ENCODE measurements at places on chromosomes 12 and 14.

DNA sequence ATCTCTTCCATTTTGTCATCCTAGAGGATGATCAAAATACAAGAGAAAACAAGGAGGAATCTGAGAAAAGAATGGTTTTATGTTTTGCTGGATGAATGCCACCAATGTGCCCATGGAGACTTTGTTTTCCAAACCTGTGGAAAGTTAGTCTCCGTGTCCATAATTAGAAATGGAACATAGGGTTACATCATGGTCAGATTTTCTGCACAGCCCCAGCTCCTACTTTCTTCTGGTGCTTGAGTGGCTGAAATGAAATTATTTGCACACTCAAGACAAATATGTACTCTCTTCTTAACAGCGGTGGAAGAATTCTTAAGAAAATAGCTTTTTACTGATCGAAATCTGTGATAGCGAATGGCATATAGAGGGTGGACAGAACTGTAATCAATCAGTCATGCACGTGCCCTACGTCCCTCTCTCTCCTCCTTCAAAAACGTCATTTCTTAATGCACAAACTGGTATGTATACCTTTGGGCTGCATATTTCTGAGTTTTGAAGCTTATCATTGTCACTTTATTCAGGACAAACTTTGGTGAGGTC is 825.2 kb downstream of the AACS start:
- DNase-seq: no peak

- DNase-seq: no peak
Measured at GRCh38 chr12:108757856-108758255, 26.5 kb upstream of the CORO1C start.

DNA sequence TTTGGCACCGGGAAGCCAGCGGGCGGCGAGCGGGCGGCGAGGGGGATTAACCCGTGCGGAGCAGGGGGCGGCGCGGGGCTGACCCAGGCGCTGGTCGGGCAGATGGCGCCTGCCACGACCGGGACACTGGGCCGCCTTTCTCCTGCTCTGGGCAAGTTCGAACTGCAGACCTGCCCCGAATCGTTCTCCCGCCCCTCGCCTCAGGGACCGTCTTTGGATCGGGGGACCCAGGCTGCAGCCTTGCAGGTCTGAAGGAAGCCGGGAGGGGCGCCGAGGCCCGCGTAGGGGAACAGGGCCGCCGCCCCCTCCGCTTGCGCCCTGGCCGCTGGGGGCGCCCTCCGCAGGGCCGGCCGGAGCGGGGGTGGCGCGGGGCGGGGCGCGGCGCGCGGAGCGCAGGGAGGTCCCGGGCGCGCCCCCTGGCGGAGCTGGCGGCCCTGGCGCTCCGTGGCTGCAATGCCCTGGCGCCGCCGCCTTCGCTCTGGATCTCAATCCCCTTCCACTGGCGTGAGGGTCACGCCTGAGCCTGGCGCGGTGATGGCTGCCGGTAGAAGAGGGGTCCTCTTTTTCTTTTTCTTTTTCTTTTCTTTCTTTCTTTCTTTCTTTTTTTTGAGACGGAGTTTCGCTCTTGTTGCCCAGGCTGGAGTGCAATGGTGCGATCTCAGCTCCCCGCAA is 449 bp upstream of the LTBP2 start:
- peak; percentile 83 for DNase-seq

DNA sequence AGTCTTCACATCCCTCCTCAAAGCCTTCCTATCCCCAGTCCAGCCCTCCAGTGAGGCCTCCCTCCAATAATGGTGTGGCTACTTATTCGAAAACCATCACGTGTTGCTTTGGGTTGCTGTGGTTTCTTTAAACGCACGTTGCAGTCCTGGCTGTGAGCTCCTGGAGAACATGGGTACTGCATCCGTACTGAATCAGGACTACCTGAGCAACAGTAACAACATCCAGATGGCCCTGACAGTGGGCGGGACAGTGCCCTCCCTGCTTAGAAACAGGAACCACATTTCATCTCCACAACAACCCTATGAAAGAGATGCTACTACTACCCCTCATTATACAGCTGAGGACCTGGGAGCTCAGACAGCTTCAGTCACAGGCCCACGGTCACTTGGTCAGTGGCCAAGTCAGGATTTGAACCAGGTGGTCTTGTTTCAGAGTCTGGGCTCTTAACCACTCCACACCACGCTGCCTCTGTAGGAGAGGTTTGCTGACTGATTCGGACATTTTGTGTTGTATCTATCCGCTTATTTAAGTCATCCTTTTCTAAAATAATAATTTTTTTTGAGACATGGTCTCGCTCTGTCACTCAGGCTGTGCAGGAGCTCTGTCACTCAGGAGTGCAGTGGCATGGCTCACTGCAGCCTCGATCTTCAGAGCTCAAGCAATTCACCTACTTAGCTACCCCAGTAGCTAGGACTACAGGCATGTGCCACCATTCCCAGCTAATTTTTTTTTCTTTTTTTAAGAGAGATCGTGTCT is 104.8 kb downstream of the DPF3 start:
- no peak for DNase-seq

DNA sequence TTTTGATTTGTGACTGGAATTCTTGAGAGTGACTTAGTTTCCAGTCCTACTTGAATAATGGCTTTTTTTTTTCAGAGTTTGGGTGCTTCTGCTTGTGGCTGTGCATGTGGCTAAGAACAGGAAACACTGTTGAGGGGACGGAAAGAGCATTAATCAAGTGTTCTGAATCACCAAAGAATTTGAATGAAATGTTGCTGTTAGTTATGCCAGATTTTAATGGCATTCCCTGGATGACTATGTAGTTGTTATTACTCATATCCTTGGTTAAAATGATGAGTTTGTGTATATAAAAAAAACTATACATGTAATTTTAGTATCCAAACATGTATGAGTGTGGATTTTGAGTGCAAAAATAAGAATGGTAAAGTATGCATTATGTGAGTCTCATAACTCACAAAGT is 347.9 kb downstream of the BCAT1 start:
- DNase-seq: no peak

DNA sequence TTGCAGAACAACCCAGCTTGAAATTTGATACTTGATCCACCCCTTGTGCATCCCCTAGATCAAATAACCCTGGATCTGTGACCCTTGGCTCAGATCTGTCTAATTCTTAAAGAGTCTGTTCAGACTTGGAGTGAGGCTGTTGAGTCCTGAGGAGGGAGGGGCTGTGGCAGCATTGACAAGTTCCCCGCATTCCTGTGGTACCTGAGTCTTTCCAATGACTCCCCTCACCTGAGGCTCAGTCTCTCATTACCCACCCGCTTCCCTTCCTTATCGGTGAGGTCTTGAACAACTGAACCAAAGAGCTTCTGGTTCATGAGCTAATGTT is 16.1 kb upstream of the HDAC7 start:
- DNase-seq: no peak

DNA sequence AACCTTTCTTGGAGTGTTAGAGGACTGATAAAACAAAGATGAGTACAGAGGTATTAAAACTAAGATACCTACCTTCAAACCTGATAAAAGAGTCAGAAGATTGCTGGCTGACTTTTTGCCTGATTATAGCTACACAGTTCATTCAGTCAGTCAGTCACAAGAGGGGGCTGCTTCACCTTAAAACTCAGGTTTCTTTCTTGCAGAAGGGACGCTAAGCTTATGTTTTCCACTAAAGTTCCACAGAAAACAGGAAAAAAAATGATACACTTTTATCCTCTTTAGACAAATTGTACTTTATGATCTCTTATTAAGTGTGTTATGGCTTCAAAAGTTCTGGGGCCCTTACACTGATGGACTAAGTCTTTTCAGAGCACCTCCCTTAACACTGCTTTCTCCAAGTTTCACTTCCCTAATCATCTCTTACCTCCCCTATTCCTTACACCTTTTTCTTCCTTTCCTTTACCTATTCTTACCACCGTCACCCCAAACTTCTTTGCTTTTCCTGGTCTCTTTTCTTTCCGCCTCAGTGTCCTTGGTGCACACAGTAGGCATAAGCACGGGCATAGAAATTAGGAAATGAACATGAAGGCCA is 448.7 kb upstream of the OR4E1 start:
- DNase-seq: peak; percentile 62
